ENCODE measurements at places on chromosomes 2 and 18.
A peak's percentile ranks its signal among the peaks of the same experiment; 100 is the strongest.

DNA sequence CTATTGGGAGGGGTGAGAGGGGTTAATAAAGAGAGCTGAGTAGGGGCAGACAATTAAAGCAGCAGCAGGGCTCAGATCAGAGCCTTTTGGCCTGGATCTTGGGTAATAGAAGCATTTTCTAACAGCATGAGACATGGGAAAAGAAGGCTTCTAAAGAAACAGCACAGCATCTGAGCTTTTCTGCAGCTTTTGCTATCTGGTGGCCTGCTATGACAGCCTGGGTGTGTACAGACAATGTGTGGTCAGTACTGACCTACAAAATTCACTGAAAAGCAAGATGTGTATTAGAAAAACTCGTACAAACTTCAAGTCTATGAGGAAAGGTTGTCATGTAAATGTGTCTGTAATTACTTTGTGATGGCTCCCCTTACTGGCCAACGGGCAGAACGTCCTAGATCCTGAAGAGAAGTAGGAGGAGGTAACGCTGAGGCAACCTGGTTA is 95.6 kb downstream of the GALNT3 start:
- peak; percentile 45 for DNase-seq

GRCh38 chr2:205755923-205756322 is 73.6 kb downstream of the NRP2 start:
- DNase-seq, result no peak

- DNase-seq, result no peak
Measured at GRCh38 chr2:79702905-79703304, 190.1 kb downstream of the CTNNA2 start.

GRCh38 chr18:45913276-45913675 is 53.9 kb downstream of the EPG5 start:
- no peak for DNase-seq

- no peak for DNase-seq
Measured at GRCh38 chr2:26979741-26980140, 9.3 kb downstream of the MAPRE3 start.

- DNase-seq, result no peak
Measured at GRCh38 chr2:190551928-190552327, 17.4 kb upstream of the NEMP2 start.

GRCh38 chr18:34971313-34971712 is 69.9 kb upstream of the MAPRE2 start:
- no peak for DNase-seq

GRCh38 chr2:8137801-8138200 is 544.1 kb upstream of the ID2 start:
- no peak for DNase-seq

GRCh38 chr2:159555651-159556392 is 60.5 kb downstream of the BAZ2B start:
- DNase-seq, result no peak

GRCh38 chr2:170019060-170019805 is 158.7 kb upstream of the MYO3B start:
- DNase-seq, result no peak

- DNase-seq, result no peak
Measured at GRCh38 chr18:2338601-2339000, 232.7 kb downstream of the METTL4 start.

GRCh38 chr2:162069267-162069903 is 4.6 kb downstream of the DPP4 start:
- DNase-seq, result no peak

GRCh38 chr2:125942585-125943424 is 713.2 kb upstream of the GYPC start:
- no peak for DNase-seq

GRCh38 chr2:226892729-226893128 is 56.9 kb downstream of the RHBDD1 start:
- no peak for DNase-seq

DNA sequence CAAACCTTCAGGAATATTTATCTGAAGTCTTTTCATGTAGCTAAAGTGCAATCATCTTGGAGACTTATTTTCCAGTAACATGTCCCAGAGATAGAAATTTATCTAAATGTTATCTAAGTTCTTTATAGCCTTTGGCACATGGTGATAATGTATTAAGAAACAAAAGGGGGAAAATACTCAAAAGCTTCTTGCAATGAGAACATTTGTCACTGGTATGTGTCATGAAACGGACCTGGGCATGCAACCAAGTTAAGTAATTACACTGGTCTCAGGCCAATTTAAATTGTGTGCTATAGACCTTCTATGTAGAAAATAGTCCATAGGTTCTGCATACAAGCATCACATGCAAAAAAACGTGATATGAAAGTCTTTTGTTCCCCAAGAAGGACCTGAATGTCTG is 136.2 kb downstream of the SLC8A1 start:
- no peak for DNase-seq

DNA sequence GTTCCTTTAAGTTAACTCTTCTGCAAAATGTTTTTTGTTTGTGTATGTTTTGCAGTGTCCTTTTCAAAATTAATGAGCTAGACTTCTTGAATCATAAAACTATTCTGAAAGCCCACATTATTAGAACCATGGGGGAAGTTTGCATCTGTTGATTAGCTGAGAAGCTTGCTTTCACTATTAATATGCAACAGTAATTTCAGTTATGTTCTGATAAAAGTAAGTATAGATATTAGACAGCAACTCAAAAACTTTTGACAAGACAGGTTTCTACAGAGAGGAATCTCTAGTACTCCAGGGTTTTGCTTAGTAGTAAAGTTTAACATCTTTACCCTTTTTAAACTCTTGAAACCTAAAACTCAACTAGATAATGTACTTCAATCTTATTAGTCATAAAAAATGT is 147.8 kb downstream of the UBE2E3 start:
- no peak for DNase-seq

DNA sequence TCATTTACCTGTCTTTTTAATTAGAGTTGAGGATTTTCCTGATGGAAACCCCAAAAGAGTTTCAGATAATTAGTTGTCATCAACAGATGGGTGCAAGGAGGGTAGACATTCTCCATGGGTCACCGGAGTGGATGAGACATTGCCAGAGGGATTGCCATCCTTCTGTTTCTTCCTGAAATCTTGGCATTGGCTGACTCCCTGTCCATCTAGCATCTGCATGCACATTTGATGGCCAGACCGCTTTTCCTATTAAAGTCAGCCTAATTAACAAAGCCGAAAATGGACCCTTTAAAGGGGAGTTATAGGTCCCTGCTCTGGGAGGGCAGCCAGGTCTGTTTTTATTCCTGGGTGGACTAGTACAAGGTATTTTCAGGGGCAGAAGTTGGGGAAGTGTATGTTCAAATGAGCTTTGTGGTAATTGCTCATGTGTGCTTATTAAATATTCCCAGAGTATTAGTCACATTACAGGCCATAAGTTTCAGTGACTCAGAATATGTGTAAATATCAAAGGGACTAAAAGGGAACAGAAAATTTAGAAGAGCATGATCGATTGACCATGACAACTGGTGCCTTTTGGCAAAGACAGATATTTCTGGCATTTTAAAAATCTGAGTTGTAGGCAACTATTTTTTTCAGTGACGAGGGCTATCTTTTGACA is 209.8 kb downstream of the PHLPP1 start:
- DNase-seq, result no peak

DNA sequence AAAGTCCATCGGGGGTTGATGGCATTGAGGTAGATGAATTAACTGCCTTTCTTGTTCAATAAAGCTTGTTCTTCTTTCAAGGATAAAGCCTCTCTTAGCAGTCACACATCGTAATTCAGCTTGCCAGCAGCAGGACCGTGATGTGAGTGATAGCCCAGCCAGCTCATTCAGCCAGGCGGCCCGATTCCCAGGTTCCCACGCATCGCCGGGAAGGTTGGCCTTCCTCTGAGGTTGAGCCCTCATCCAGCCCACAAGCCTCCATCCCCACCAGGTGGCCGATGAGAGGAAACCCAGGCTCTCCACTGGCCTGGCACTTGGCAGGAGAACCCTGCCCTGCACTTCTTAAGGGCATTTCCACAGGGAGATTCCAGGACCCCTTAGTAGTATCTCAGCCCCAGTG is 4.7 kb downstream of the AGAP1 start:
- no peak for DNase-seq

GRCh38 chr2:28427741-28428415 is 35.2 kb downstream of the FOSL2 start:
- no peak for DNase-seq

DNA sequence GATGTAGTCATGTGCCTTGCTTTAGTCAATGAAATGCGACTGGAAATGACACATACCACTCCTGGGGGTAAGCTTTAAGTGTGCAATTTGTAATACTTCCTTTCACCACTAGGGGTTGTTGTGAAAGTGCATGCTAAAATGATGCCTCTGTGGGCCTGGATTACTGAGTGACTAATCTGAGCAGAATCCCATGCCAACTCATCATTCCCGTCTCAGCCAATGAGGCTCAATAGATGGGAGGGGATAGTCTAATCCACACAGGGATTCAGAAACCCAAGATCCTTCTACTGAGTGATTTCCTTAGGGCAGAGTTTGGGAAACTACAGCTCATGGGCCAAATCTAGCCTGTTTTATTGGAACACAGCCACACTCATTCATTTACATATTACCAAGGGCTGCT is 54.0 kb downstream of the HRH4 start:
- DNase-seq, result no peak

GRCh38 chr2:192070099-192070498 is 124.6 kb downstream of the TMEFF2 start:
- no peak for DNase-seq

DNA sequence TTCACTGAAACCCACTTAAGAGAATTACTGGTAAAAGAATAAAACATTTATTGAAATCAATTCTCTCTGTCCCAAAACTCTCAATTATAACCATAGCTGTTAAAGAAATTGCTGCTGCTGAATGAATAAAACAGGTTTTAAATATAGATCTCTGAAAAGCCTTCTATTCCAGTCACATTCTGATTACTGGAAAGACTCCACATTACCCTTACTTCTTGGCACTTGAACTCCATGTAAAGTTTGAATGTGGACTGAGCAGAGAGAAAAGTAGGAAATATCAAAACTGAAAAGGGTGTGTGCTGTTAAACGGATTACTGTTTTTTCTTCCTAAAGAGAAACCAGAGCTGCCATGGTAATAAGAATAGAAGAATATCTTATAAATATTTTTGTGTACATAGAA is 655.3 kb upstream of the SETBP1 start:
- DNase-seq, result no peak

DNA sequence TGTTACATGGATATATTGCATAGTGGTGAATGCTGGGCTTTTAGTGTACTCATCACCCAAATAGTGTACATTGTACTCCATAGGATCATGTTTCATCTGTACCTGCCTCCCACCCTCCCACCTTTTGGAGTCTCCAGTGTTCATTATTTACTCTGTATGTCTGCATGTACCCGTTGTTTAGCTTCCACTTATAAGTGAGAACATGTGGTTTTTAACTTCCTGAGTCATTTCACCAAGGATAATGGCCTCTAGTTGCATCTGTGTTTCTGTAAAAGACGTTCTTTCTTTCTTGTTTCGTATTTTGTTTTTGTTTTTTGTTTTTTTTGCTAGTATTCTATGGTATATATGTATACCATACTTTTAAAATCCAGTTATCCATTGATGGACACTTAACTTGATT is 107.5 kb downstream of the MSTN start:
- no peak for DNase-seq

GRCh38 chr2:179031731-179032408 is 18.1 kb downstream of the CCDC141 start:
- no peak for DNase-seq

- DNase-seq, result no peak
Measured at GRCh38 chr2:212269005-212269404, 269.6 kb downstream of the ERBB4 start.

DNA sequence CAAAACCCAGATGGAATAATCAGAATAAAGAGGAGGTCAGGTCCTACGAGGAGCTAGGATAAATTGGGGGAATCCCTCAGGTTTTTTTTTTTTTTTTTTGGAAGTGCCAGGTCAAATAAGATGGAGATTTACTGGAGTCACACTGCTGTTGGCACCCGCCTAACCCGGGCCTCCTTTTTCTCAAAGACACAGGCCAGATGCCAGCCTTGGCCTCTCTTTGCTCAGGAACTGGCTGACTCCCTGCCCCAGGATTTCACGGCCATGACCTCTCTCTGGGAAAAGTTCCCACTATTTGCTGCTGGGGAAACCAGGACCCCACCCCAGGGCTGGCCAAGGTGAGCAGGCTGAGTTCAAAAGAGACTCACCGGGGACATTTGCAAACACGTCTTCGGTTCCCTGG is 2.5 kb downstream of the CD8A start:
- no peak for DNase-seq

DNA sequence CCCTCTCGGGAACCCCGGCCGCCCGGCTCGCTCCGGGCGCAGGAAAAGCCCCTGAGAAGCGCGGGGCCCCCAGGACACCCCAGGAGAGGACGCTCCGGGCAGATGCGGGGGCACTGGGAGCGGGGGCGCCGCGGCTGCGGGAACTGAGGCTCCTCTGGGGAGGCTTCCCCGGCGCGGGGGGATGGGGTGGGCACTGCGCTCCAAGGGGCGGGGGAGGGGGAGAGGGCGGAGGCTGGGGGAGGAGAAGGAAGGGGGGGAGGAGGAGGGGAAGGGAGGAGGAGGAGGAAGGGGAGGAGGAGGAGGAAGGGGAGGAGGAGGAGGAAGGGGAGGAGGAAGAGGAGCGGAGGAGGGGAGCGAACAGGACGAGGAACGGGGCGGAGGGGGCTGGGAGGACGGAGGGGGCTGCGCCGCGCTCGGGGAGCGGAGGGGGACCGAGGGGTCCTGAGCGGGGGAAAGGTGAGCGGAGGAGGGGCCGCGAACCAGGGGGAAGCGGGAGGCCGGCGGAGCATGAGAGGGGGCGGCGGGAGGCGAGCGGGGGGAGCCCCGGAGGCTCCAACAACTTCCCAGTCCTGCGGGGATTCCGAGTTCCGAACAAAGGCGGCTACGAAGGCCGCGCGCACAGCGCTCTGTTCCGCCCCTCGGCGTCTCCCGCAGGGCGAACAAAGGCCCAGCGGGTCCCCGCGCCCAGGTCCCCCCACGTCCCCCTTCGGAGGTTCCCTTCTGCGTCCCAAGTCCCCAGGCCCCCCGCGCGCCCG is 742 bp downstream of the PXDN start:
- peak; percentile 75 for DNase-seq

- DNase-seq, result peak; percentile 56
Measured at GRCh38 chr2:223970343-223971128, 13.3 kb downstream of the MRPL44 start.

GRCh38 chr18:79746730-79747129 is 51.0 kb upstream of the KCNG2 start:
- DNase-seq, result peak; percentile 22

Measured in right forelimb (tissue), 1 donor.